ENCODE measurements at places on chromosomes 5 and 9.
A peak's percentile ranks its signal among the peaks of the same experiment; 100 is the strongest.

- DNase-seq = no peak
These were observed 47.7 kb downstream of the HMCN2 start for GRCh38 chr9:130313103-130313858.

DNA sequence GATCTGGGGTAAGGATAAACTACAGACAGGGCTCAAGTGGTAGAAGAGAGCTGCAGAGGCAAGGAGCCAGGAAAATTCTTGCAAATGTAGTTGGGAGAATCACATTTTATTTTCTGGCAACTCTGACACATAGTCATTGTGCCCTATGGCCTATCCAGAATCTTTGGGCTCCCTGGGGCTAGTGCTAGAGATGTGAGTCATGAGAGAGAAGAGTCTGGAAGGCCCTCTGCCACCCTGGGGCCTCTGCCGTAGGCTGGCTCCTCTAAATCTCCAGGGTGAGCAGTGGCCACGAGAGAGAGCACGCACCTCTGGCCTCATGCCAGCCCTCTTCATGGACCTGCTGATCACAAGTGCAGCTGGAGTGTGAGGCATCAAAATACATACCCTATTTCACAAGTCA lies 74.3 kb upstream of the SSBP2 start:
- DNase-seq = peak; percentile 71

GRCh38 chr5:1748271-1748670 lies 51.4 kb downstream of the MRPL36 start:
- no peak for DNase-seq

- DNase-seq = no peak
These were observed 669 bp downstream of the IL13 start for GRCh38 chr5:132658381-132659302.

DNA sequence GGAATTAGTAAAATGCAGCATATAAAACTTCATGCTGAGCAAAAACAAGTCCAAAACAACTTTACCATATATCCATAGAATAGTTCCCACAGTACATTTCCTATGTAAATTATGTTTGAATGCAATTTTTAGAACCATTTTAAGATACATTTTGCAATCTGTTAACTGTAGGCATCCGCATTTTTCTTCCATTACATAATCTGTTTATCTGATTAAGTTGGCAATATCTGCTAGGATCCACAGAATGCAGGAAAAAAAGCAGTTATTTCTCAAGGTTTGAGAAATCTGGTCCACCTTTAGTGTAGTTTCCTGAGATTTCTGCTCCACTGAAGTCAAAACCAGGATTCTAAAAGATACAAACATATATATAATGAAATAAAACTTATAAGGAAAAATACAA lies 6.2 kb downstream of the NUDCD2 start:
- DNase-seq = peak; percentile 51

DNA sequence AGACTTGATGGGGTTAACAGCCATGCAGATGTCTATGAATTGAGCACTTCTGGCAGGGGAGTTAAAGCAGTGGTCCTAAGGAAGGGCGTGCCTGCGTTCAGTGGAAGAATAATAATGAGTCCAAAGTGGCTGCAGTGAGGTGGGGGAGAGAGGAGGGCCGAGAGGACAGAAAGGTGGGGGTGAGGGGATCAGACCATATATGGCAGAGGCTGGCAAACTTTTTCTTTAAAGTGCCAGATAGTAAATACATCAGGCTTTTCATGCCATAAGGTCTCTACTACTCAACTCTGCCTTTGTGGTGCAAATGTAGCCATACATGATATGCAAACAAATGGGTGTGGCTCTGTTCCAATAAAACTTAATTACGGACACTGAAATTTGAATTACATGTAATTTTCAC lies 77.1 kb downstream of the STRBP start:
- DNase-seq = no peak

- DNase-seq = no peak
These were observed 165.8 kb downstream of the SEMA5A start for GRCh38 chr5:9380109-9380508.
